Stimulated activated CD4-positive, alpha-beta T cell treated with anti-CD3 and anti-CD28 coated beads, Interleukin-2, amount 100 ng/mL, for 48 hours (primary cell): ENCODE measurements at places on chromosomes 3 and 15.

GRCh38 chr3:154943981-154944380 lies 136.1 kb upstream of the MME start:
- no peak for DNase-seq

DNA sequence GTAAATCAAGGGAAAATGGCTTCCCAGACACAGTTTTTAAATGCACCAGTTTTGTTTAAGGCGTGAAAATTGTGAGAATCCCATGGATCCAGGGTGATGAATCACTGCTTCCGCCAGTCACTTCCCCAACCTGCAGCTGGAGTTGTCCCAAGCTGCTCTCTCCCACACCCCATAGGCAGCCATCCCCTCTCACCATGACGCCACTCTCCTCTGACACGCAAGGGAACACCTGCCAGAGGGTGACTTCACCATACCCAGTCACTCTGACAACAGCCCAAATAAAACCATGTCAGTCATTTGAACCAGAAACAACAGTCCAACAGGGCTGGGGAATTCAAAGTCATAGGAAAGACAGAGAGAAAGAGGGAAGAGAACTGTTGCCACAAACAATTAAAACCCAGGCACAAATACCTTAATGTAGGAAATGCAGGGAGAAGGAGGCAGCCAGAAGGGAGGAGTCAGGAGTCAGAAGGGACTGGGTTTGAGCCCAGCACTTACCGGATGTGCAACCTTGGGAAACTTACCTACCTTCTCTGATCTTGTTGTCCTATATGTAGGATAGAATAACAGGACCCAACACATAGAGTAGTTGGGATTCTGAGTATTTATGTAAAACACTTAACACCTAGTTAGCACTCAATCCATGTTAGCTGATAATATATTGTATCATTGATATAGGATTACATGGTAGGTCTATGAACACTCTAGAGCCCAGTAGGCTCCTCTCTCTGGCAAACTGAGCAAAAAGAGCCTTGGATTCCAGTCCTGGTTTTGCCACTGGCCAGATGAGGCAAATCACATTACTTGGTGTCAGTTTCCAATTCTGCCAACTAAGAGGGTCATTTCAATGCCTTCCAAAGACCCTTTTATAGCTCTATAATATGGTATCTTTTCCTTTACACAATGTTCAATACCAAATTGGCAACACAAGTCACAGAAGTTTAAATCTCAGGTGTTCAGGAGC lies 326.3 kb upstream of the ICE2 start:
- no peak for DNase-seq

DNA sequence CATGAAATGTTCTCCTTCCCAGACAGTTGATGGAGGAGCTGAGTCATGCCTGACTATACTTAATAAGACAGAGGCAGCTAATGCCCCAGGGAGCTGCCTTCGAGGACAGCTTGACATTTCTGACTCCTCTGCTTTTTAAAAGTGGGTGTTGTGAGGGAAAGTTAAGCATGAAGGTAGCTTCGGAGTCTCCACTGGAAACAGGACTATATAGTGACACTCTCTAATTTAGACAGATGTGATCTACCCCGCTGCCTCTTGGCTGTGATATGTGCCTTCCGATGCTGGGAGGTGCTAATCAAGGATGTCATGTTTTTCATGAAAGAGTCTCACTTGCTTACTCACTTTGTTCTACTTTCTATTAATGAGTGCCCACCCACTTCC lies 72.7 kb downstream of the IL1RAP start:
- DNase-seq, result peak; percentile 25

DNA sequence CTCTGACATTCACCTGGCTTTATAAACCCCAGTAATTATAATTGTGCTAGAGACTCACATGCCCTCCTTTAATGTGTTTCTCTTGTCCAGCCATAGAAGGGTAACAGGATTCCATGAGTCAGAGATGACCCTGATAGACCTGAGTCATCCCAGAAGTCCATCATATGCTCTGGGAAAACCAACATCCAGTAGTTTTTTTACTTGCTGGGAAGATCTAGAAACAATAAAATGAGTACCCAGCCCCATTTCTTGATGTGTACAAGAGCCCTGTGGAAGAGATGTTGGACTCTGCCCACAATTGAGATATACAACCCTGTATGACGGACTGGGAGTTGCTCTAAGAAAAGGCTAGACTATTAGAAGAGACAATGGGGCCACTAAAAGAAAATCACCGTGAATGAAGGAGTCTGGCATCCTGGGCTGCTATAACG lies 22.4 kb upstream of the THUMPD3 start:
- no peak for DNase-seq

- DNase-seq, result no peak
Observed at GRCh38 chr15:25903024-25903581, 40.0 kb upstream of the ATP10A start.

DNA sequence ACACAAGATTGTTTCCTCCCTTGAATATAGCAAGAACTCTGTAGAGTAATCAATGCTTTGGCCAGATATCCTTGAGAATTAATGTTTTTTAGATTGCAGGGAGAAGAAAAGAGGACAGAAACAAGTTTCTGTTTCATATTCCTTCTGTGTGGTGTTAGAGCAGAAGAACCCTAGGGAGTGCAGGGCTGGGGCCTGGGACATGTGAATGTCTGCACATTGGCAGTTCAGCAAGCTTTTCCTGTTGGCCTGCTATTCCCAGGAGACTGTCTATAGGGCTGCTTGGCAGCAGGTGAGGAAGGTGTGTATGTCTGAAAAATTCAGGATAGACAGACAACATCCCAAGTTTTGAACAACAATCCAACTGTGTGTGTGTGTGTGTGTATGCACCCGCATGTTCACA lies 13.6 kb upstream of the CNBP start:
- no peak for DNase-seq

GRCh38 chr15:29046281-29046810 lies 160.6 kb downstream of the APBA2 start:
- no peak for DNase-seq

- no peak for DNase-seq
Observed at GRCh38 chr3:133295199-133295901, 104.5 kb upstream of the BFSP2 start.

- DNase-seq, result no peak
Observed at GRCh38 chr3:62843508-62843907, 31.7 kb downstream of the CADPS start.

GRCh38 chr3:115989684-115990421 lies 366.5 kb downstream of the GAP43 start:
- no peak for DNase-seq

- DNase-seq, result peak; percentile 19
Observed at GRCh38 chr3:129383292-129383860, 45.1 kb downstream of the EFCAB12 start.

- no peak for DNase-seq
Observed at GRCh38 chr3:141524988-141525387, 38.2 kb downstream of the RASA2 start.

DNA sequence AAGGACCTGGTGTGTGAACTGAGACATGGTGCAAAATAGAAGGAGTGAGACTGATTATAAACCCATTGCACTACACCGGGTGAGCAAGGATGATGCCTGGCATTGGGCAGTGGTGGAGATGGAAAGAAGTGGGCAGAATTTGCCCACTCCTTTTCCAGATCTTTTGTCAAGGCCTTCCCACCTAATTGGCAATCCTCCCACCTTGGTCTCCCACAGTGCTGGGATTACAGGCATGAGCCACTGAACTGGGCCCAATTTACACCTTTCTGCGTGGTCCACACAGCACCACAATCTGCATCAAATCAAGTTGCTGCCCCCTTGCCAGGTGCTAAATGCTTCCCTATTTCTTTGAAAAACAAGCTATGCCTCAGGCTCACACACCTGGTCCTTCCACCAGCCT lies 5.4 kb downstream of the FBXO40 start:
- DNase-seq, result no peak

DNA sequence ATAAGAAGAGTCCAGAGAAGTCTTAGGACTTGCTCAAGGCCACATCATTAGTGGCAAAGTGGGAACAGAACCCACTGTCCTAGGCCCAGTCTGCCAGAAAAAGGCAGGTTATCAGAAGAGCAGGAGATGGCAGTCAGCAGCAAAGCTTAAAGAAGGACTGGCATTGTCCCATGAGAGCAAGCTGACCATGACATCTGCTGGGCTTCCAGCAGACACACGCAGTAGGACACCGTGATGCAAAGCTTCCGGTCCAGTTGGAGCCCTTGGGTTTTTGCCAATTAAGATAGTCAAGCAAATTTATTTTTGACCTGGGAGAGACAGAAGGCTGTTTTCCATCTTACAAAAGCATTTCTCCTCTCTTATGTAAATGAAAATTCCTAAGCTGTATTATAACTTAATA lies 42.1 kb downstream of the ZBTB38 start:
- no peak for DNase-seq

DNA sequence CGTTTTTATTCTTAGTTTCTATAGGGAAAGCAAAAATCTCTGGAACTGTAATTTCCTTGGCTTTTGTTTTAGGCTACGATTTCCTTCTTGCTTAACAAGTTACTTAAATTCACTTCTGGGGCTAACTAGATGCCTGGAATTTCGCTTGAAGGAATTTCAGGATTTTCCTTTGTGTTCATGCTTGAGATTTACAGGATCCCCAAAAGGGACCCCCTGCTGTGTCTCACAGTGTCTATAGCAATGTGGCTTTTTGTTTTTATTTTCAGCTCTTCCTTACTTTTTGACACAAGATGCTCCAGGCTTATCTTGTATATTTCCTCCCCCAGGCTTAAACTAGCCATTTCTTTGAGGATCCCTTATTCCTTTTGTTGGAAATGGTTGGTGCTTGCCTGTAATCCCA lies 95.5 kb upstream of the DPPA4 start:
- no peak for DNase-seq

DNA sequence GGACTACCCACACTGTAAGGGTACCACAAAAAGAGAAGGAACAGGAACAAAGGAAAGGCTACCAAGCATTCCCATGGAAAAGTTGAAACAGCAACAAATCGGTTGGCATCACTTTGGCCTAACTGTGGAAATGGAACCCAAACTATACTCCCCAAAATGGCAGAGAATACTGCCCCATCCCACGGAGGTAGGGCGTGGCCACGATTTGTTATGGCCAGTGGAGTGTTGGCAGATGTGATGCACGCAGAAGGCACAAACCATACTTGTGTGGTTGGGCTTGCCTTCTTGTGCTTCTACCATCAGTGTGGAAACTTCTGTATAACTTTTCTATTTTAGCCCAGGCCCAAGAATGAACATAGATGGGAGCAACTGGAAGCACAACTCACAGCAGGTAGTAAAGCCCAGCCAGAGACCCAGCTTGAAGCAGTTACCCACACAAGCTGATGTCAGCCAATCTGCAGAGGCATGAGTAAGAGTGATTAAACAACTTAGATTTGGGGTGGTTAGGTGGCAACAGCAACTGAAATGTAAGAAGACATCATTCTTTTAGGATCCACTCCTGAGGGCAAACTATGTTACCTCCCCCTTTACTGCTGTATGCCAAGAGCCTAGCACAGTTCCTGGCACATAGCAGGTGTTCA lies 64.1 kb downstream of the BTD start:
- no peak for DNase-seq

GRCh38 chr3:110419601-110420000 lies 652.0 kb upstream of the NECTIN3 start:
- DNase-seq, result no peak
